Ureter (tissue), 1 donor: ENCODE measurements at places on chromosomes 4 and X.

GRCh38 chrX:33161829-33162228 lies 49.5 kb downstream of the DMD start:
- no peak for DNase-seq

GRCh38 chr4:95830651-95831050 lies 9.2 kb upstream of the PDHA2 start:
- no peak for DNase-seq

DNA sequence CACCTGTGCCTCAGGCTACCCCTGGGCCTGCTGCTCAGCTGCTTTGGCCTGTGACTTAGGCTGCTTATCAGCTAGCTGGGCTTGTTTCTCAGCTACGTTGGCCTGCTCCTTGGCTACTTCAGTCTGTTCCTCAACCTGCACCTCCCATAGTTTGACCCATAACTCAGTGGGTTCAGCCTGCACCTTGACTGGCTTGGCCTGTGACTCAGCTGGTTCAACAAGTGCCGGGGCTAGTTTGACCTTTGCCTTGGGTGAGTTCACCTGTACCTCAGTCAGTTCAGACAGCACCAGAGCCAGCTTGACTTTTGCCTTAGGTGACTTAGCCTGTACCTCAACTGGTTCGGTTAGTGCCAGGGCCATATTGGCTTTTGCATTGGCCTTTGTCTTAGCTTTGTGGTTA lies 171.2 kb downstream of the MSN start:
- no peak for DNase-seq

- DNase-seq: no peak
Measured at GRCh38 chr4:47855350-47855749, 17.5 kb upstream of the CORIN start.

DNA sequence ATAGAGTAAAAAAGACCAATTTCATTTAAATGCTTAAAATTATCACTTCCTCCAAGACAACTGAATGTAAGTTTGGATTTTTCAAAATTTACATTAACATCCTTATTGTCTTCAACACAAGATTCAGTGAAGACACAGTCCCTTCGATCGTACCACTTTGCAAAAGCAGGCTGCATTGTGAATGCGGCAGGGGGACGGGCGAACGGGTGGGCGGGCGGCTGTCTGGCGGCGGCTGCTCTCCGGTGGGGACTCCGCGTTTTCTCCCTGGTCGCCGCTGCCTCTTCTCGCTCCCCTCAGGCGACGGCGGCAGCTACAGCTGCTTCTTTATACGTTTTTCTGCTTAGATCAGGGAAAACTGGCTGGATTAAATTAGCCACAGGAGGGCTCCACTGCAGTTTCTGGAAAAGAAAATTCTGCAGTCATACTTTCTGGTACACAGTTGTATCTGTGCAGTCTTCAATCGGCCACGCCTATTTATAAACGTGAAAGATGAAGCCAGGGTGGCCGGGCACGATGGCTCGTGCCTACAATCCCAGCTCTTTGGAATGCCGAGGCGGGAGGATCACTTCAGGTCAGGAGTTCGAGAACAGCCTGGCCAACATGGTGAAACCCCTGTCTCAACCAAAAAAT lies 33.9 kb upstream of the HPF1 start:
- peak; percentile 49 for DNase-seq

DNA sequence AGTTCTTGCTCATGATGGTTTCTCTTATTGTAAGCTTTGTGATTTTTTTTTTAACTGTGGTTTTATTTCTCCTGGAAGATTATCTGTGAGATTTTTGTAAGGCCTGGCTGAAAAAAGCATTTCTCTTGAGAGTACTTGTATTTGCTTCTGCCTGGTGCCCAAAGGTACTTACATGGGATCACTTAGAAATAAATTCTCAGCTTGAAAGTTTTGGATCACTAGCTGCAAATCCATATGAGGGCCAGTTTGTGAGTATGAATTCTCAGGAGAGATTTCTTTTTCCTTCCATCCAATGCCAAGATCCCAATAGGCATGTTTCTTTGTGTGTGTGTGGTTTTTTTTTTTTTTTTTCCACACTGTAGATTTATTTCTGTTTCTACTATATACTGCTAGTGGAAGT lies 1884.7 kb upstream of the PCDH7 start:
- no peak for DNase-seq

- no peak for DNase-seq
Measured at GRCh38 chr4:5919044-5919443, 26.2 kb upstream of the CRMP1 start.

DNA sequence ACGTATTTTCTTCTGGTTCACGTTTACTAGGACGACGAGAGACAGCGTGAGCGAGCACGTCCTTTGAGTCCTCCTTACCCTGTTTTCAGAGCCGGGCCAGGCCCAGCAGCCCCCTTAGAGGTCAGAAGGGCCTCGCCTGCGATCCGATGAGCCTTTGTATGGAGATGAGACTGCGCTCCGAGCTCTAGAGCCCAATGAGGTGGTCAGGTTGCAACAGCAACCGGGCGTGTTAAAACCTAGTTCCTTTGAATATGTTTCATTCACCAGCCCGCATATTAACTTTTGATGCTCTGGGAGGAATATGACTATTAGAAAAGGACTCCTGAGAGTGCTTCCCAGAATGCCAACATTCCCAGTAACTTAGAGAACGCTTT lies 55.6 kb upstream of the TADA2B start:
- no peak for DNase-seq

DNA sequence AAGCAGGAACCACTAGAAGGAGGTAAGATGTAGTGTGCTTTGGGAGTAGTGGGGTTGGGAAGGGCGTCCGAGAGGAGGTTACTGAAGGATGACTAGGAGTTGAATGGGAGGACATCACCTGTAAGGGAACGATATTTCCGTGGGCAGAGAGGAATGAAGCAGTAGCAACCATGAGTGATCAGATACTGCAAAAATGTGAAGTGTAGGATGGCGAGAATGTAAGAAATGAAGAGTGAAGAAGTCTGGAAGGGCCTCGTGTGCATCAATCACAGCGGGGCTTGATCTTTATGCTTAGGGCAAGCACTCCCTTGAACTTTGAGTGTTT lies 594 bp downstream of the MSMO1 start:
- no peak for DNase-seq

GRCh38 chr4:41644288-41644914 lies 104.1 kb downstream of the PHOX2B start:
- DNase-seq: peak; percentile 65

GRCh38 chrX:34778916-34779315 lies 121.8 kb upstream of the TMEM47 start:
- no peak for DNase-seq

- no peak for DNase-seq
Measured at GRCh38 chr4:10075158-10075863, 41.3 kb downstream of the WDR1 start.

GRCh38 chrX:85698921-85699320 lies 319.5 kb upstream of the POF1B start:
- no peak for DNase-seq

- no peak for DNase-seq
Measured at GRCh38 chrX:68754406-68754805, 74.4 kb upstream of the EFNB1 start.

DNA sequence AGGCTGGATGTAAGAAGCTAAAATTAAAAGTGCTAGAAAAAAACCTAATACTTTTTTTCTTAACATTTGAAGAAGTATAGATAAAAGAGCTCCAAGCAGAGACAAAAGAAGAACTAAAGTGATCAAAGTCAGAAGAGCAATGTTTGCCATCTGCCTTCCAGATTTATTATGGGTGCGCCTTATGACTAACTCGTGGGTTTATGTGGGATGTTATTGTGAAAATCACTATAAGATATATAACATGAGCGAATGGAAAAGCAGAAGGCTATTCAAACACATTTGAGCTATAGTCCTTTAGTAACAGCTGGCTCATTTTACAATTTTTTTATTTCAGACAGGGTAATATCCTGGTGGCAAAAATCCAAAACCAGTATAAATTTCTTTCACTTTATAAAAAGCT lies 1040.7 kb downstream of the RAPGEF2 start:
- no peak for DNase-seq

- no peak for DNase-seq
Measured at GRCh38 chr4:64495946-64496345, 86.7 kb upstream of the TECRL start.

DNA sequence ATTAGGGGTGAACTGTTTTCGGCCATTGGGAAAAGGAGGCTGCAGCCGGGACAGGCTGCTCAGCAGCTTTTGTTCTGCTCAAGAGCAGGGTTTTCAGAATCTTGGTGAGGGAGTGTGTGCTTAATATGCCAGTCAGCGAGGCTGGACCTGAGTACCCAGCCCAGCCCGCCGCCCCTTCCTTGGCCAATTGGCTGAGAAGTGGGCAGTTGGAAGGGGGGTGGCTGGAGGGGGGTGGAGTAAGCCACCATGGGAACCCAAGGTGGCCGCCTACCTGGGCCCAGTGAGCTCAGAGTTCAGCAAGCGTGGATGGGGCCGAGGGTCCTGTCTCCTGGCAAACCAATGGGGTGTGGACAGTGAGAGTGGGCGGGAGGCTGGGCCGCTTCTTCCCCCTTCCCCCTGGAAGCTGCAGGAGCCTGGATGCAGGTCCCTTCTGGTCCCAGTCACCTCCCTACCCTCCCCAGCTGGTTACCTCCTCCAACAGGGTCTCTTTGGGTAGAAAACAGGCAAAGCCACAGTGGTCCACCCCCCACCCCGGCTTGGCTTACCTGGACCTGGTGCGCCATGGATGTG lies 52.5 kb downstream of the SORCS2 start:
- DNase-seq: no peak

GRCh38 chrX:120350450-120351138 lies 11.3 kb upstream of the ATP1B4 start:
- DNase-seq: no peak

- no peak for DNase-seq
Measured at GRCh38 chr4:26441102-26441501, 49.2 kb downstream of the CCKAR start.

DNA sequence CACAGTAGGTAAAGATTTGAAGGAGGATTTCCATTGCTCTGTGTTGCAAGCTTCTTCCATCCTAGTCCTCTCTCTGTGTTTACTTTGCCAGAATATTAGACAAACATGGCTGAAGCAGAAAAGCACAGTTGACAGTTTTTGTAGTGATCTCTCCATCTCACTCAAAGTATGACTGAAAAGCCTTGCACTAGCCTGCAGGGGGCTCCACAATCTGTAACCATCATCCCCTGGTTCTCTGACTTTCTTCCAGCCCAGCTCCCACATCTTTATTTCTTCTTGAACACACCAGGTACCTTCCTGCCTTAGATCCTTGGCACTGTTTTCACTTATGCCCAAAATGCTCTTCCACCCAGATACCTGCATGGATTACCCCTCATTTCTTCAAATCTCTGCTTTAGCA lies 34.1 kb upstream of the HHIP start:
- DNase-seq: no peak

GRCh38 chr4:112910109-112910736 lies 139.2 kb upstream of the ANK2 start:
- DNase-seq: peak; percentile 48

- no peak for DNase-seq
Measured at GRCh38 chr4:86389664-86390063, 29.8 kb upstream of the MAPK10 start.

DNA sequence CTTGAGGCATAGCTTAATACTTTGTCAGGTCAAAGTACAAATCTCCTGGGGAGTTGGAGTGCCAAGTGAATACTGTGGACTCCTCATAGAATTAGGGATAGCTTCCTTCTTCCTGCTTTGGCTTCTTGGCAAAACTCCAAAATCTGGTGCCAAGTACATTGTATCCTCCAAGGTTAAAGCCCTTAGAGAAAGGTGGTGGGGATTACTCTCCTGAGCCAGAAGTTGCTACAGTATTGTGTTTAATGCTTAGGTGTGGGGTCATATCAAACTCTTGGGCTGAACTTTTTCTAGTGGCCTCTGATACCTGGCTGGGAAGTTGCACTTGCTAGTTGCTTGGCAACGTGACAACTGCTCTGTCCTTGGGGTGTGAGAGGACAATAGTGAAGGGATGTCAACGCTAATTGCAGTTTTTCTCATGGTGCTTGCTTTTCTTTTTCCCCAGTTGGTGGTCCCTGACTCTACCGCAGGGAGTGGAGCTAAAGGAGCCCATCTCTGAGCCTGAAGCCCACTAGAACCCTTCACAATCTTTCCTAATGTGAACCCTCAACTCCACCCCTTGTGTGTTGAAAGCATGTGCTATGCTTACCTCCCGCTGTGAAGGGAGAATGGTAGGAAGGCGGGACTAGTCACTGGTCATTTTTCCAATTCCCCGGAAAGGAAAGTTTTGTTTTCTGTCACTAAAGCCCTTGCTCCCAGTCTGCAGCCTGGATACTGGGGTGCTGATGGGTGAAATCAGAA lies 35.5 kb downstream of the DLG3 start:
- no peak for DNase-seq

DNA sequence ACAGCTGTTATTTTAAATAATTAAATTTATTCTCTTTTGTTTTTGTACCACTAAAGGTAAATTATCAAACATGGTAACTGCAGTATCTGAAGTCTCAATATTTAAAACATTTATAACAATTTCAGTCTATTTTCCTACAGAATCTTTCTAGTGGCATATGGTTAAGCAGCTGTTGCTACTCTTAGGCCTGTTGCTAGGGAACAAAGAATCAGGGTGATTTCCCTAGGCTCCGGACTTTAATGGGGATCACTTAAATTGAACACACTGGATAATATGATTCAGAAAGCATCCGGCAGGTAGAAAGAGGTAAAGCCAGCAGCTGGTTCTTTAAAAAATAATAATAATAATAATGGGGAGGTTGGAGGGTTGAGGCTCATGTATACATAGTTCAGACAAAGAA lies 17.6 kb downstream of the FBXO8 start:
- DNase-seq: no peak

DNA sequence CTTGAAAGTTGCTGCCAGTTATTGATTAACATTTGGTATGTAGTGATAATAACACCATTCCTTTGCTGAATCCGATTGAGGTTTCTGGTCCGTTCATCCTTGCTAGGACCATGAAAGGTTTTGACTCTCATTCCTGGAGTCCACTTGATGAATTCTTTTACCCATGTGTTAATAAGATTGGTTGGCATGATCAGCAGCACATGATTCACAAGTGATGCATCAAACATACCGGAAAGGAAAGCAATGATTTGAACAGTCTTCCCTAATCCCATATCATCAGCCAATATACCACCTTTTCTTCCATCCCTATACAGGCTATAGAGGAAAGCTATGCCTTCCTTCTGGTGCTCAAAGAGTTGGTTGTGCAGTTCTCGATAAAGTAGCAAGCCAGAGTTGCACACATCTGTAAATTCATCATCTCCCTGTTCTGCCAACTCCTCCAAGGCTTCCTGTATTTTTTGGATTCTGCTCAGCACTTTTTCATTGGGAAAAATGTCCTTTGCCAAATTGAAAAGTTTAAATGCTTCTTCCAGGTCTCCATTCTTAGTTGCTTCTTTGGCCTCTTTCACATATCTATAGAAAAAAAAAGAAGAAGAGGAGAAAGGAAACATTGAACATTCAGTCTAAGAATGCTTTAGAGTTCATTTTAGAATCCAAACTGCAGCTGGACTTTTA lies 26.7 kb downstream of the PIN4 start:
- no peak for DNase-seq

DNA sequence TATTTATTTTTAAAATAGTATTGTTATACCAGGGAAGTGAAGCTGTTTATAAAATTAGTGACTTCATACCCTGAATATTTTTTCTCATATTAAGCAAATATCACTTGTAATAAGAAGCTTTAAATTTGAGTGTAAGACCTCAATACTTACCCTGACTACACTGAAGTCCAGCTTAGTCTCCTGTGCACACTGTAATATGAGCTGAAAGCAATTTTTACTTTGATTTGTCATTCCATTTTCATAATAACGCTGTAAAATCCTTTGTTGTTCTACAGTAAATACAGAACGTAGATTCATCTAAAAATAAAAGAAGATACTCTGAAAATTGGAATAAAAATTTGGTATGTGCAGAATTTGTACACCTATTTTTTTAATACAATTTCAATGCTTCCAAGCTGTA lies 27.2 kb downstream of the HDX start:
- DNase-seq: no peak

- DNase-seq: no peak
Measured at GRCh38 chr4:184215709-184216328, 1.9 kb downstream of the ENPP6 start.
